ENCODE measurements at places on chromosomes 5 and 9.

GRCh38 chr9:7601739-7602138 is 197.8 kb downstream of the DMAC1 start:
- DNase-seq = no peak

- no peak for DNase-seq
Observed at GRCh38 chr5:73111536-73111935, 8.8 kb upstream of the TMEM171 start.

- no peak for DNase-seq
Observed at GRCh38 chr5:62413711-62414110, 1.1 kb downstream of the IPO11 start.

DNA sequence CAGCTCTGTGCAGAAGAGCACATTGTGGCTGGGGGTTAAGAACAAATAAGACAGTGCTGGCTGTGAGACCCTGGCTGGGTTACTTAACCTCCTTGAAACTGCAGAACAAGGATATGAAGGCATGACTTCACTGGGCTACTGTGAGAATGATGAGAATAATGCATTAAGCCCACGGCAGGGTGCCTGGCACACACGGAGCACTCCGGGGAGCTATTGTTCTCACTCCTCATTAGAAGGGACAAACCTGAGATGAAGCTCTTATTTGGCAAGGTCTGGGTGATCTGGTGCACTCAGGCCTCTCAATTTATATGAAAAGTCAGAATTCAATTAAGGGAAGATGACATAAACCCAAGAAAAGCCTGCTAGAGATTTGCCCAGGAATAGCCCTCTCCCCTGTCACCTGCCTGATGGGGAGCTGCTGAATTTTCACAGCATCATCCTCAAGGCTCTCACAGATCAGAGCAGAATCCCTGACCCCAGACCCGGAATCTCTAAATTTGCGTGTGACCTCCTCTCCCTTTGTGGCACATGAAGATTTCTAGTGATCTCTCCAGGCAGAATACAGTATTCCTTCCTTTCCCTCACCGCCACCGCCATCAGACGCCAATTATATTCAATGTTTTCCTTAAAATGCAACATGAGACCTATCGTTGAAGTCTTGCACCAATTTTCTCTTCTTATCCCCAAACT is 102.1 kb downstream of the COL23A1 start:
- no peak for DNase-seq

- peak; percentile 55 for DNase-seq
Observed at GRCh38 chr5:53008751-53009150, 19.6 kb downstream of the ITGA2 start.

DNA sequence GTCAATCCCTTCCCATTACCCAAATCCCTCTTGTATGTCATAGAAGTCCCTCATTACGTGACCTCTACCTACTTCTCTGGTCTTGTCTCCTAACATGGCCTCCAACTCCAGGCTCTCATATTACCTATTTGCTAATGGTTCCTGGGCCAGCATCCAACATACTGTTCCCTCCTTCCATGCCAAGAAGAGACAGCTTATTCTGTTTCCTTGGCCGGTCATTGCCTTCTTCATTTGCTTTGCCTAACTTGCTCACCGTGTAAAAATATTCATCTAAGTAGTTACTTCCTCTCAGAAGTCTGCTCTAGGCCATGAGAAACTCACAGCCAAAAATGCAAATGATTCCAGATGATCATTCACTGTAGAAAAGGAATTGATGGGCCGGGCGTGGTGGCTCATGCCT is 8.9 kb upstream of the IL6ST start:
- no peak for DNase-seq

DNA sequence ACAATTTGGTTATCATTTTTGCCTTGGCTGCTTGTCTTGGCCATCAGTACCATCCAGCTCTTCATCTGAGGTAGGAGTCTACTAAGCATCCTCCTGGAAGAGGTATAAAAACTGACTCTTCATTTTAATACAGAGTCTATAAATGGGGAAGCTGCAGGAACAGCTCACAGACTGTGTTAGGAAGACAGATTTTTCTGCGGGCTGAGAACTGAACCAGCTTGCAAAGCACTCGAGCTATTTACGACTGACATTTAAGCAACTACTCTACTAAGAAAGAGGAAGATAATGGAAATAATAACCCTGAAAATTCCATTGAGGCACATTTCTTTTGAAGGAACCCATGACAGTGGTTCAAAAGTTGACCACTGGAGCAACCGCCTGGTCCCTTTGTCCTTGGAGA is 314.5 kb upstream of the RFX3 start:
- DNase-seq = no peak

DNA sequence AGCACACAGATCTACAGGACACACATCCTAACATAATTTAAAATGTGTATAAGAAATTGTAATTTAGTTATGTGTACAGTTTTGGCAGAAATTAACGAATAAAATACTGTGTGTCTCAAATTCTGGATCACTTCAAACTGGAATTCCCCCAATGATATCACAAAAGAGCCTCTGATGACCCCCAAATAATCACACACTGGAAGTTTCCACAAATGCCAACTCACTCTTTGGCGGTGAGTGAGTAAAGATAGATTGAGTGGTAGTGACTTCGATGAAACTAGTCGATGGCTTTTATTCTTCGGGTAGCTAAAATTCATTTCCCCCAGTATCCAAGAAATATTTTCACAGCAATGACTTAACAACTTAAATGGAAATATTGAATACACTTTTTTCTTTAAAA is 2.2 kb downstream of the ZNF366 start:
- DNase-seq = no peak

- no peak for DNase-seq
Observed at GRCh38 chr5:38782180-38782835, 63.5 kb upstream of the OSMR start.

- DNase-seq = no peak
Observed at GRCh38 chr9:86763791-86764190, 183.5 kb downstream of the GAS1 start.

GRCh38 chr9:125659954-125660353 is 47.1 kb downstream of the MAPKAP1 start:
- no peak for DNase-seq

Measured in activated CD4-positive, alpha-beta T cell treated with anti-CD3 and anti-CD28 coated beads, Interleukin-2, amount 50 U/mL, for 24 hours (primary cell).